ENCODE measurements at places on chromosomes 12 and 14.
A peak's percentile ranks its signal among the peaks of the same experiment; 100 is the strongest.

DNA sequence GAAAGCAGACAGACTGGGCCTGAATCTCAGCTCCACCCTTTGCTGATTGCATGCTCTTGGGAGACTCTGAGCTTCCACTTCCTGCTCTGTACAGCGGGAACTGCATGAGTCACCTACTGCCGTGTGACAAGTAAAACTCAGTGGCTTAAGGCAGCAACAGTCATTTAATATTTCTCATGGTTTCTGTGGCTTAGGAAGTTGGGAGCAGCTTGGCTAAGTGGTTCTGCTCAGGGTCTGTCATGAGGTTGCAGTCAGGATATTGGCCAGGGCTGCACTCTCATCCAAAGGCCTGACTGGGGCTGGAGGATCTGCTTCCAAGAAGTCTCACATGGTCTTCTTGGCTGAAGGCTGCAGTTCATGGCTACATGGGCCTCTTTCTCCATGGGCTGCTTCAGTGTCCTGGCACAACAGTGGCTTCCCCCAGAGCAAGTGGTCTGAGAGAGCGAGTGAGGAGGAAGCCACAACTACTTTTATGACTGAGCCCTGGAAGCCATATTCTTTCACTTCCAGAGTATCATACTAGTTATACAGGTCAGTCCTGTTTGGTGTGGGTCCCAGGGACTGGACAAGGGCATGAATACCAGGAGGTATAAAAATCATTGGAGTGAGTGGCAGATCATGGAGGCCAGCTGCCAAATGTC lies 49.7 kb downstream of the FAM222A start:
- peak; percentile 36 for DNase-seq

- DNase-seq: no peak
These were observed 5.3 kb downstream of the NUAK1 start for GRCh38 chr12:106133136-106134087.

DNA sequence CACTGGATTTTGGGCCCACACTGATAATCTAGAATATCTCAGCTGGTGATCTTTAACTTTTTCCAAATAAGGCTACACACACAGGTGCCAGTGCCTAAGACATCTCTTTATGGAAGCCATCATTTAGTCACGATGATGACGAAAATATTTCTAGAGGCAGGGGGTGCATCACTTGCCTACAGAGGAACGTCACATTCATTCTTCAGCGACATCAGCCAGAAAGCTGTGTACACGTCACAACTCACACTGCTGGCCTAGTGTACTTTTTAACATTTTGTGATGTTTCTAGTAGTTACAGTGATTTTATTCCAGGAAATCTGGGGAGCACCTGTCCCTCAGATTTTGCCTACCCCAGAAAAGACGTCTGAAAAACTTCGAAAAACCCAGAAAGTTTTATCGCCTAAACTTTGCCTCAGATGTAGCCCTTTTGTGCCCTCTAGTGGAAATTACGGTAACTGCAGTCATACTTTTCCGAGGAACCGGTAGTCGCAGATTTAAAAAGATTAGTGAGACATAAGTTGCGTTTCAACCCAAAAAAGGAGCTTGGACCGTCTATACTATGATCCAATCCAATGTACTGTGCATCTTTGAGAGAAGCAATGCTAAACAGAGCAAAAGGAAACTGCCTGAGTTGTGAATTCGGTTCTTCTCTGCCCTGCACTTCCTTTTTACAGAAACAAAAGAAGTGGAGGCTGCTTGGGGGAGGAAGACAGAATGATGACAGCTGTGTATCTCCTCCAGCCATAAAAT lies 64.3 kb upstream of the STON2 start:
- DNase-seq: peak; percentile 48

DNA sequence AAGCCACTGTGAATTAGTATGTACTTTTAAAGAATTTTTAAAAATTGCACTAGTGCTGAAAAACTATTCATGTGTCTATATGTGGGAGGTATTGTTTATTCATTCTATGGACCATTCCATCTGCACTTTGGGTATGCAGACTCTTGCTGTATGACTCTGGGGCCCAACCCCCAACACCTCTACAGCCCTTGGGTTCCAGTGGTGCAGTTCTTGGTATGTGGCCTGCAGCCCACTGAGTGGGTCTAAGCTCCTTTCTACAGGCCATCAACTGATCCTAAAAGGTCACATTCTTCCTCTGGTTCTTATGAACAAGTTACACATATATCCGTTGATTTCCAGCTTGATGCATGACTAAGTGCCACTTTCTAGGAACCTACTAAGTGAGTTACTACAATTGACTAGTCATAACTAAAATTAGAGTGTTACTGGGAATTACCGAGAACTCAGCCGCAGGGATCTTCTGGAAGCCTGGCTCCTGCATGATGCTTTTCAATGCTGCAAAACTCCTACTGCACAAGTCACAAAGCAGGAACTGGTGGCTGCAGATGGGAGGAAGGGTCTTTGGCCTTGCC lies 62.4 kb upstream of the MED13L start:
- peak; percentile 15 for DNase-seq

GRCh38 chr14:45003924-45004323 lies 41.9 kb downstream of the TOGARAM1 start:
- no peak for DNase-seq

GRCh38 chr14:102875652-102876051 lies 46.8 kb upstream of the AMN start:
- peak; percentile 31 for DNase-seq

- DNase-seq: no peak
These were observed 89.5 kb downstream of the SOX5 start for GRCh38 chr12:23860019-23860418.

- DNase-seq: no peak
These were observed 34.4 kb downstream of the PROX2 start for GRCh38 chr14:74841230-74842207.

- no peak for DNase-seq
These were observed 584 bp upstream of the DDHD1 start for GRCh38 chr14:53153702-53154112.

- DNase-seq: no peak
These were observed 538.5 kb downstream of the BCL11B start for GRCh38 chr14:98733536-98733935.

DNA sequence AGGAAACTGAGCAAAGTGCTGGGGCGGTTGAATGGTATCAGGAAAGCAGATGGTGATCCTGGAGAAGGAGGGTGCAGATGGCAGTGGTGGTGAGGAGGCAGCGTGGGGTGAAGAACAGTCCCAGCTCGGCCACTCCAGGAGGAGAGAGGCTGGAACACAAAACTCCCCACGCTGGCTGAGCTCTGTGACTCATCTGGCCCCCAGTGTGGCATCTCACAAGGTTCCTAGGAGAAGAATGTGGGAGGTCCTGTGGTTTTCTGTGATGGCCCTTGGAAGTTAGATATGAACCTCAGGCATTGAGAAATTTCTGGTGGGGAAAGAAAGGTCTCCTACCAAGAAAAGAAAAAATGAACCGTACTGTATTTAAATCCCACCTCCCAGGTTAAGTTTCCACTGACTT lies 8.0 kb upstream of the NRXN3 start:
- no peak for DNase-seq

DNA sequence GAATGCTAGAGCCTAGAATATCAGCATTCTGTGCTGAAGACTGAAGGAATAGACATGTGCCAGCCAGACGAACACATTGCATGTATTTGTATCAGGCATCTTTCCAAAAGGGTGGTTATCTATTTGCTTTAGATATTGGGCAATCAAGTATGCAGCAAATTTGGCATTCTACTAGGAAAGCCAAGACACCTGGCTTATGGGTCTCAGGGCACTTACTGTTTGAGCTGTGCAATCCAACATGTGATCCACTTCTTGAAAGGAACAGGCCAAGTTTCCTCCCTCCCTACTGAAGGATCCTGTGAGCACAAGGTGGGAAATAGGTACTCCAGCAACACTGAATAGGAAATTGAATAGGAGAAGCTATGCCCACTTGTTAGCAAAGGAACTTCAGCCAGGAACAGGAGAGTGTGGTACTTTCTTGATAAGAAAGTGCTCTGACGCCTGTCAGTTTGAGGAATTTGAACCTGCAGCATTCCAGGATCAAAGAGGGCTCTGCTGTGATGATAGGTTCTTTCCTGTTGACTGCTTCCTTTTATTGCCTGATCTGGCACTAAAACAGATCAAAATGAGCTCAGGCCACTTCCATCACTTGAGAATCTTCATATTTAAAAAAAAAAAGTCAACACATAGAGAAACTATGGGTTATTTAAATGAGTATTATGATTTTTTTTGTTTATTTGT lies 20.6 kb downstream of the OR6S1 start:
- no peak for DNase-seq

GRCh38 chr12:106769078-106769477 lies 5.4 kb upstream of the RIC8B start:
- DNase-seq: peak; percentile 27

GRCh38 chr12:104863296-104863948 lies 94.7 kb downstream of the SLC41A2 start:
- peak; percentile 72 for DNase-seq

DNA sequence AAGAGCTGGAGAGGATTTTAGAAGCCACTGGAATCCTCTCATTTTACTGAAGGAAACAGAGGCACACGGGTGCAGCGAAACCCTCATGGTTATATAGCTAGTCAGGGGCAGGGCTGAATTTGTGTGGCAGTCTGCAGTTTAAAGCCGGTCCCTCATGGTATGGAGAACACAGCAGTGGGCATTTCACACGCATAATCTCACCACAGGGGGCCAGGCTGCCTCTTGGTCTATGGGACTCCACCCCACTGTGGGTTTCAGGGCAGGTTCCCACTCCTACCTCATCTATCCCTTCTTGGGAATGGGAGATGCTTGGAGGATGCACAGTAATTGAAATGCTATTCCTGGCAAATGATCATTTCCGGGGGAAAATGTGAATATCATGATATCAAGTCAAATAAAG lies 400.6 kb downstream of the RGS6 start:
- DNase-seq: no peak

DNA sequence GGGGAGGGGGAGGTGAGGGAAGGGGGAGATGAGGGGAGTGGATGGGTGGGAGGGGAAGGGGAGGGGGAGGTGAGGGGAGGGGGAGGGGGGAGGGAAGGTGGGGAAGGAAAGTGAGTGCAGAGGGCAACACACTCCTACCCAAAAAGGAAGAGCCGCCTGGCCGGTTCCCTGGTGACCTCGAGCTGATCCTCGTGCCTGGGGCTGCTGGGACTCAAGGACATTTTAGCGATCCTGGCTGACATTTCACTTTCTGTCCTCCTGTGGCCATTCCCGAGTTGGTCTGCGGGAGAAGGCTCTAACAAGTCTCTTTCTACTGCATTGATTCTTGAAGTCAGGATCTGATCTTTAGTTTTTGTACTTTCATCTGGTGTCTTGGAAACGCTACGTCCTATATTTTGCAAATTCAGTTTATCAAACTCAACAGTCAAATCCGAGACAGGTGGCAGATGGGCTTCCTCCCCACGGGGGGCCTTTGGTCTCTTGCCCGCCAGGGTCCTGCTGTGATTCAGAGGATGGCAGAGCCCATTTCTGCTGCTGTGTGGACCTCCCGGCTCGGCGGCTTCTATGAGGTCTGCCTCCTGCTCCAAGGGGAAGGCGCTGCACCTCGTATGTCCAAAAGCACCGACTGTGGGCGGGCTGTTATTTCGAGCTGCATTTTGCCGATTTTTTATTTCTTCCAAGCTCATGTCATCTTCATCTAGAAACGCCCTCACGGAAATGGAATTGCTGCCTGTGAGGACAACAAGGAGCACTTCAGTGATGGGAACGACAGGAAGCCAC lies 19.1 kb downstream of the PGAM5 start:
- no peak for DNase-seq

DNA sequence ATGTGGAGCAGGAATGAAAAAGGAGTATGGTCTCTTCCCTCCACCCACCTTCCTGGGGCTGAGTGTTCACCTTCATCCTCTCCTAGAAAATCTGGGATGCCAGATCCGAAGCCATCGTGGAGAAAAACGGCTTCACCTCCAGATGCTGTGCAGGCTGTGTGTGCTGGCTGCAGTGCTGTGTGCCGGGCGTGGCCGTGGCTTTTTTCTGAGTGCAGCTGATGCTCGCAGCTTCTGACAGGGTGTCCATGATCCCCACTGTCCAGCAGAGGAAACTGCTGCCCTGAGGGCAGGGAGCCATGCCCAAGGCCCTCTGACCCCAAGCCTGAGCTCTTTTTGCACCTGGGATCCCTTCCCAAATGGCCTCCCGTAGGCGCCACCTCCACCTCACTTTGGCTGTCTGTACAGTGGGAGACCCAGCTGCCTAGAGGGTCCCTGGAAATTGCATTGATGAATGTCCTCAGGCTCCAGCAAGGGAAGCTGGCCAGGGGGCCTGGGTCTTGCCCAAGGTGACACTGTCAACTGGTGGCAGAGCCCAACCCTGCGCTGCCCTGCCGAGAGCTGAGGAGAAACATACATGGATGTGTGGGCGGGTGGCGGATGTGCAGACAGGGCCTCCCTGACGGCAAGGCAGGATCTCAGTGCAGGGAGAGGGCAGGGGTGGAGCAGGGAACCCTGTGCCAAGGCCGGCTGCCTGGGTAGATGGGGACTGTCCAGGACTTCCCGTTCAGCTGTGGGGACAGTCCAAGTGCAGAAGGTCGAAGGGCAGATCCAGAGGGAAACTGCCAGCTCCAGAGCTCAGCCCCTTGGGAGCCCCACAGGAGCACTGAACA lies 53.3 kb downstream of the BEGAIN start:
- no peak for DNase-seq
